Activated T-helper 1 cell treated with anti-CD3 and anti-CD28 coated beads, Interleukin-2, amount 50 U/mL, for 16 hours (primary cell): ENCODE measurements at places on chromosomes 4 and X.

DNA sequence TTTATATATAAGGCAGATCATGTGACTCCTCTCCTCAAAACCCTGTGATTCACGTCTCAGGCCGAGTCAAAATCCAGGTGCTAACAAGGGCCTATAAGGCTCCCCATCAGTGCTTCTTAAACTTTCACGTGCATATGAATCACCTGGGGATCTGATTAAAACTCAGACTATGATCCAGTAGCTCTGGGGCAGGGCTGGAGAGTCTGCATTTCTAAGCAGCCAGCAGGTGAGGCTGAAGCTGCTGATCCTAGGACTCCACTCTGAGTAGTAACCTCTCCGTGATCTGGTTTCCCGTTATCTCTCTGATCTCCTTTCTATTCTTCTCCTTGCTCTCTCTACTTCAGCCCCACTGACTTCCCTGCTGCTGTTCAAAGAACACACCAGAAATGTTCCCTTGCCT lies 252.4 kb upstream of the RPS6KA3 start:
- no peak for DNase-seq

DNA sequence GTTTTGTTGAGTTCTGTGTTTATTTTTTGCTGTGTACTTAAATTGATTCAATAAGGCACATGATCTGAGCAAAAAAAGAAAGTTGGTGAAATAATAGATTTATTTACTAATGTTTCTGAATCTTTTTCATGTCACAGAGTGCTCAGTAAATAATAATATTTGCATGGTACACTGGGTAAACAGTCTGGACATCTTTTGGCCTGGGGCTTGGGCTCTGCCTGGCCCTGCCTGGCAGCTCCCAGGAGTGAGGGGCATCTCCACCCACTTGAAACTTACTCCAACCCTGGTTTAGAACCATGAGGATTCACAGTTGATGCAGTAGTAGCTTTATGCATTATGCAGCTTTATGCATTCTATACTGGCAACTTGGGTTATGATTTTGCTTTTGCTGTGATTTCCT lies 124.2 kb upstream of the SLC4A4 start:
- DNase-seq: no peak

- no peak for DNase-seq
Measured at GRCh38 chr4:87067124-87067885, 132.5 kb downstream of the AFF1 start.

- no peak for DNase-seq
Measured at GRCh38 chr4:138851391-138852335, 163.9 kb upstream of the NOCT start.

DNA sequence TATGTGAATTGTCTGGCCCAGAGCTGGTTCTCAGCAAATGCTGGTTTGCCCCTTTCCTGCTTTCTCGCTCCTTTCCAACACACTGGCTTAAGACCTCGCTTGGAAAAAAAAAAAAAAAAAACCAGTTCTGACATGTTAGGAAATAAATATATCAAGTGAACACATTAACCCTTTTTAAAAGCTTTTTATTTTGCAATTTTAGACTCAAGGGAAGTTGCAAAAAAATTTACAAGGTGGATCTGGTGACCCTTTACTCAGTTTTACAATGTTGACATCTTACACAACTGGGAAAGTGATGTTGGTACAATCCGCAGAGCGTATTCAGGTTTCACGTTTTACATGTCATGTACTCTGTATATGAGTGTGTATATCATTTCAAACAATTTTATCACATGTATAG lies 100.1 kb downstream of the RTL5 start:
- no peak for DNase-seq
